ENCODE measurements at places on chromosomes 1 and 21.

DNA sequence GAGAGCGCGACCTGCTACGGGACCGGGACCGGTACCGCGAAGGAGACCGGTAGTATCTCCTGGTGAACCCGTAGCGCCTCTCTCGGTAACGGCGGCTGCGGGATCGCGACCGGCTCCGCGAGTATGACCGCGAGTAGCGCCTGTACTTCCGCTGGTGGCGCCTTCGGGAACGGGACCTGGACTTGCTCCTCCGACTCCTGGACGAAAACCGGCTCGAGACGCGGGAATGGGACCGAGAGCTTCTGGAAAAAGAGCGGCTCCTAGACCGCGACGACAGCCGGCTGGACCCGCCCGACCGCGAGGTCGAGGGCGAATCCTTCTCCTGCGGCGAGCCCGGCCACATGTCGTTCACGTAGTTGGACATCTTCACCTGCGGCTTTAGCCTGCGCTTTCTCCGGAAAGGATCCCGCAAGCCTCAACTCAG is 642 bp downstream of the RSRP1 start:
- DNase-seq: no peak

GRCh38 chr1:243407284-243408018 is 151.6 kb downstream of the SDCCAG8 start:
- DNase-seq: no peak

- no peak for DNase-seq
Measured at GRCh38 chr1:232776526-232777106, 28.6 kb upstream of the MAP10 start.

GRCh38 chr1:25562101-25562927 is 18.9 kb downstream of the LDLRAP1 start:
- DNase-seq: no peak

- DNase-seq: peak; percentile 41
Measured at GRCh38 chr1:13228343-13228781, 2.4 kb upstream of the PRAMEF18 start.

GRCh38 chr1:202164271-202165037 is 4.1 kb upstream of the PTPN7 start:
- DNase-seq: no peak

- no peak for DNase-seq
Measured at GRCh38 chr1:174809755-174810280, 189.9 kb upstream of the CACYBP start.

GRCh38 chr1:88009916-88010315 is 674.2 kb upstream of the PKN2 start:
- DNase-seq: no peak

DNA sequence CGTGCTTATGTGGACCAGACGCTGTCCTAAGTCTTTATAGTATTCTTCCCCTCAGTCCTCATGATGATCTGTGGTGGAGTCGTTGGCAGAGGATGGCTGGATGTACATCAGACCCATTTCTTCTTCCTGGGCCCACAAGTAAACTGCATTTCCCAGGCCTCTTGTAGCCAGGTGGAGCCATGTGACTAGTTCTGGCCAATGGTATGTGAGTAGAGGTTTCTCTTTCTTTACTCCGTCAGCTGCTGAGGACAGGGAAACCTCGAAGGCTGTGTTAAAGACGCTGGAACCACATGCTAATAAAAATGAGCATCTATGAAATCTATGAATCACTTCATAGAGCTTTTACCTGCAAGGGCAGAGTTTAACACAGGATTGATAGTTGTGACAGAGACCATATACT is 18.7 kb upstream of the ZNF362 start:
- no peak for DNase-seq

- DNase-seq: no peak
Measured at GRCh38 chr21:40902993-40903392, 56.0 kb upstream of the DSCAM start.

GRCh38 chr1:39933956-39934941 is 20.7 kb upstream of the MFSD2A start:
- no peak for DNase-seq

GRCh38 chr1:44460107-44460882 is 55.2 kb downstream of the RNF220 start:
- DNase-seq: no peak

Measured in SW 1271 (cell line).